ENCODE measurements at places on chromosomes 4 and X. TPM values are rescaled to one million over a fixed set of nuclear protein-coding genes. Genes with fewer than 3 reads are reported as not detected.

DNA sequence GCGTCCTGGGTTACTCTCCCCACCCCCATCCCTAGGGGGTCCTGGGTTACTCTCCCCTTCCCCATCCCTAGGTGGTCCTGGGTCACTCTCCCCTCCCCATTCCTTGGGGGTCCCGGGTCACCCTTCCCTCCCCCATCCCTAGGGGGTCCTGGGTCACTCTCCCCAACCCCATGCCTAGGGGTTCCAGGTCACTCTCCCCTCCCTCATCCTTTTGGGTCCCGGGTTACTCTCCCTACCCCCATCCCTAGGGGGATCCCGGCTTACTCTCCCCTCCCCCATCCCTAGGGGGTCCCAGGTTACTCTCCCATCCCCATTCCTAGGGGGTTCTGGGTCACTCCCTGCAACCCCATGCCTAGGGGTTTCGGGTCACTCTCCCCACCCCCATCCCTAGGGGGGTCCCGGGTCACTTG, 1.5 kb downstream of the ASMTL start:
- peak overlapping the region; percentile 81 for H3K4me3 ChIP-seq
- no peak overlapping the region for H3K27ac ChIP-seq
- peak; percentile 52 for DNase-seq
- no peaks in the 10 kb centered on the region for H3K36me3 ChIP-seq
- no peaks in the 10 kb centered on the region for H3K27me3 ChIP-seq

Gene ADGRL3
- total RNA-seq, result 6.5 TPM

GRCh38 chrX:48737940-48738339, 23.6 kb upstream of the GLOD5 start:
- DNase-seq, result no peak
- H3K36me3 ChIP-seq, result no peaks in the 10 kb centered on the region
- H3K4me1 ChIP-seq, result peaks cover 6% of the 10 kb centered on the region
- H3K27ac ChIP-seq, result peak overlapping the region; percentile 94
- no peaks in the 10 kb centered on the region for H3K27me3 ChIP-seq

DNA sequence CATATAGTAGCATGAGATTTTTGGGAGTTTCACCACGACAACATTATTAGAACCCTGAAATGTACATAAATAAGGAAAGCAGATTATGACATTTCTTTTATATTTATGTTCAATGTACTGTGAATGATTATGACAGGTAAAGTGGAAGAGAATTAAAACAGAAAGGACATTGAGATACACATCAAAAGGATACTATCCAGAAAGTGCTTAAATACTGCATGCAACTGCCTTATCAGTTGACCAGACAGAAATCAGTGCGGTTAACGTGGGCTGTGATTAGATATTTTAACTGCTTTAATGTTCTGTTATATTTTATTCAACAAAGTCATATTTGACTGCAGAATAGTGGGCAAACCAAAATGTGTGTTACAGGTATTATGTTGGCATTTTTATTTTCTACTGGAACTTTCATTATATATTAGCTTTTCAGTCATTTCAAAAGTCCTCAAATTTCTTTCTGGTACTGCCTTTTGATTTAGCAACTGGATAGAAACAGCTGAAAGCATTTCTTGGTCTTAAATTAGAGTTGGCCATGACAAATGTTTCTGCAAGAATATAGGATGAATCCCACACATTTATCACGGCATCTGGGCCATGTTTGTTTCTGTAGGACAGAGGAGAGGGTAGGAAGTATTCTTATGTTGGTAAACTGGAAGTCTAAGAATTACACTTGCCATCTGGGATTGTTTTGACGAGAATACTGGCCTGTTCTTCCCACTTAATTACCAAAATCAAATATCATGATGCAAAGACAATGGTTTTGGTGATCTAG, 255.2 kb downstream of the SLC39A8 start:
- H3K27me3 ChIP-seq, result no peaks in the 10 kb centered on the region
- H3K4me1 ChIP-seq, result no peaks in the 10 kb centered on the region
- no peak overlapping the region for H3K4me3 ChIP-seq
- DNase-seq, result no peak
- H3K27ac ChIP-seq, result no peak overlapping the region

Gene INPP4B
- 12.4 TPM for total RNA-seq

DNA sequence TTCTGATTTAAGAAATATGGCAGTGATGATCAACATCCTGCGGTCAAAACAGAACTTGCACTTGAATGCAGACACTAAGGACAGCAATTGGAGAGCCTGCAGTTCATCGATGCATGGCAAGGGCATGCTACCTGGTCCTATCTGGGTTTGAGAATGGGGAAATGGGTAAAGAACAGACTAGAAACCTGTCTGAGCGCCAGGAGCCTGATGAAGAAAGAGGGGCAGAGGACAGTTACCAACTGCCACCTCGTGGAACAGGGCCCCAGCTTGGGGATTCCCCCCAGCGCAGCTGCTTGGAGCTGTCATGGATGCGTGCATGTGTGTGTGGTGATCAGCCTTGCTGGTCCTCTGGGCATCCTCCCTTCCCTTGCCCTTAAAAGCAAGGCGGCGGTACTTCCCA, 30.2 kb upstream of the NKRF start:
- no peaks in the 10 kb centered on the region for H3K4me1 ChIP-seq
- no peaks in the 10 kb centered on the region for H3K36me3 ChIP-seq
- DNase-seq, result no peak
- H3K4me3 ChIP-seq, result no peak overlapping the region
- no peaks in the 10 kb centered on the region for H3K27me3 ChIP-seq
- H3K27ac ChIP-seq, result no peak overlapping the region

DNA sequence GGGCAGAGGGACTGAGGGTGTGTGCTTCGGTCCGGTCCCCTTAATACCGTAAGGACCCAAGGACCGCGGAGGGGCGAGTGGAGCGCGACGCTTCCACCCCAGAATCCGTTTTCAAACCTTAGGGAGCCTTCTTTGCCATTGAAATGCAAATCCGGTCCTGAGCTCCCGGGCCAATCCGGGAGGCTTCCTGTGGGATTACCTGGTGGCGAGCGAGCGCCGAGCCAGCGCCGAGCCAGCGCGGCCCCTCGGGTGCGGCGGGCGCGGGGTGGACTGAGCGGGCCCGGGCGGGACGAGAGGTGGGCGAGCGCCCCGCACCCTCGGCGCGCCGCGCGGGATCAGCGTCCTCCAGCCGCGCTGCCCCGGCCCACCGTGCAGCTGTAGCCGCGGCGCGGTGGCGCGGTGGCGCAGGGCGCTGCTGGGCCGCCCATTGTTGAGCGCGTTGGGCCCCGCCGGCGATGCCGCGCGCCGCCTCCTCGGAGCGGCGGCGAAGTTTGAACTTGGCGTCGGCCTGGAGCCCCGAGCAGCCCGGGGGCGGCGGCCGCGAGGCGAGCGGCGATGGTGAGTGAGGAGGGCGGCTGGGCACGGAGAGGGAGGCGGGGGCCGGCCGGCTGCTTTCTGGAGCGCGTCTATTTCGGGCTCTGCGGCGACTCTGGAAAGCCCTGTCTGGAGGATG, 208.7 kb downstream of the SOWAHB start:
- H3K36me3 ChIP-seq, result no peaks in the 10 kb centered on the region
- H3K4me3 ChIP-seq, result peak overlapping the region; percentile 65
- peaks cover 25% of the 10 kb centered on the region for H3K4me1 ChIP-seq
- peak overlapping the region; percentile 66 for H3K27ac ChIP-seq
- no peak for DNase-seq

- DNase-seq, result no peak
- no peaks in the 10 kb centered on the region for H3K36me3 ChIP-seq
- no peaks in the 10 kb centered on the region for H3K4me1 ChIP-seq
- H3K4me3 ChIP-seq, result no peak overlapping the region
- H3K27ac ChIP-seq, result no peak overlapping the region
Observed at GRCh38 chrX:123830309-123830708, 29.5 kb upstream of the XIAP start.

GRCh38 chr4:185729391-185729804, 82.6 kb downstream of the SORBS2 start:
- DNase-seq, result no peak
- H3K4me1 ChIP-seq, result peaks cover 28% of the 10 kb centered on the region
- H3K27ac ChIP-seq, result no peak overlapping the region
- no peaks in the 10 kb centered on the region for H3K36me3 ChIP-seq
- H3K4me3 ChIP-seq, result no peak overlapping the region

- H3K27me3 ChIP-seq, result no peaks in the 10 kb centered on the region
- DNase-seq, result no peak
- no peak overlapping the region for H3K27ac ChIP-seq
- H3K4me3 ChIP-seq, result no peak overlapping the region
Observed at GRCh38 chrX:150257353-150258175, 105.6 kb upstream of the MAMLD1 start.

DNA sequence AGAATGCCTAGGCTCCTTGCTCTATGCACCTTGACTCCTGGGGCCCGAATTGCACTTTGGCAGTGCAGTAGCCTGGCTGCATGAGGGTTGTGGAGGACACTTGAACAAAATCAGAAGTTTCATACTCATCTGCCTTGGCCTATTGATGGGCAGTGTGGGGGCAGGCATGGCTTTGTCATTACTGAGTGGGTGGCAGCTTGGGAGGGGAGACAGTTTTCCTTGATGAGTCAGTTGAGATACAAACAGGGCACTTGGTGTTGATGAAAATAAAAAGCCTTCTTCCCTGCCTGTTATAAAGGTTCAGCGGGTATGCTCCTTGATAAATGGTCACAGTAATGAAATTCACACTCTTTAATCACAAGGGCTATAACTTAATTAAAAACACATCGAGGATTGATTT, 126.8 kb upstream of the MAMLD1 start:
- no peaks in the 10 kb centered on the region for H3K4me1 ChIP-seq
- no peaks in the 10 kb centered on the region for H3K36me3 ChIP-seq
- no peak overlapping the region for H3K27ac ChIP-seq
- DNase-seq, result no peak

DNA sequence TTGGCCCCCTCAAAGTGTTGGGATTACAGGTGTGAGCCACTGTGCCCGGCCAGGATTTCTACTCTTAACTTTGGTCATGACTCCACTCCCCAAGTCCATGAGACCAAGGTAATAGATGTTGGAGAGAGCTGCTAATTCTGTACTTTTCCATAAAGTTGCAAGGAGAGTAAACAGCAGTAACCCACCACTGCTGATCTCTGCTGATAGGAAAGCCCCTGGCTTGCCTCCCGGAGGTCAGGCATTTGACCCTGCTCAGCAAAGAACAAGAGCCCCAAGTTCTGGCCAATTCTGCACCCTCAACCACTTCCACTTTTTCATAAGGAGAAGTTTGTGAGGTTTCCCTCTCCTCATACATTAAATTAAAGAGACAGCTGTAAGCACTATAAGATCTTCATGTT, 143.0 kb downstream of the RASL11B start:
- H3K27me3 ChIP-seq, result no peaks in the 10 kb centered on the region
- no peak overlapping the region for H3K27ac ChIP-seq
- peaks cover 3% of the 10 kb centered on the region for H3K4me1 ChIP-seq
- DNase-seq, result no peak
- no peak overlapping the region for H3K4me3 ChIP-seq
- no peaks in the 10 kb centered on the region for H3K36me3 ChIP-seq

Gene ZNF157
- total RNA-seq, result 0.18 TPM

Gene NSUN7
- total RNA-seq, result 1.3 TPM

- H3K4me1 ChIP-seq, result no peaks in the 10 kb centered on the region
- H3K4me3 ChIP-seq, result no peak overlapping the region
- no peak for DNase-seq
Observed at GRCh38 chrX:69303231-69303630, 138.0 kb upstream of the PJA1 start.

- no peaks in the 10 kb centered on the region for H3K27me3 ChIP-seq
- no peak overlapping the region for H3K4me3 ChIP-seq
- H3K4me1 ChIP-seq, result no peaks in the 10 kb centered on the region
- DNase-seq, result no peak
- no peaks in the 10 kb centered on the region for H3K36me3 ChIP-seq
- no peak overlapping the region for H3K27ac ChIP-seq
Observed at GRCh38 chrX:103418811-103419340, 42.5 kb downstream of the BEX3 start.

Gene RPL39
- total RNA-seq, result 3,676 TPM

Gene TAF9B
- 9.3 TPM for total RNA-seq

Gene NAP1L2
- 4.8 TPM for total RNA-seq

Gene CENPE
- total RNA-seq, result 2.3 TPM

- H3K4me1 ChIP-seq, result no peaks in the 10 kb centered on the region
- H3K27ac ChIP-seq, result no peak overlapping the region
- no peak for DNase-seq
- no peak overlapping the region for H3K4me3 ChIP-seq
Observed at GRCh38 chr4:94349193-94349592, 6.6 kb upstream of the HPGDS start.

Gene FAM241A
- total RNA-seq, result 3.3 TPM

- no peaks in the 10 kb centered on the region for H3K4me1 ChIP-seq
- H3K27ac ChIP-seq, result no peak overlapping the region
- H3K27me3 ChIP-seq, result peaks cover 15% of the 10 kb centered on the region
- H3K4me3 ChIP-seq, result no peak overlapping the region
Observed at GRCh38 chr4:6207602-6208001, 7.3 kb upstream of the JAKMIP1 start.

Gene RENBP
- 1.7 TPM for total RNA-seq

DNA sequence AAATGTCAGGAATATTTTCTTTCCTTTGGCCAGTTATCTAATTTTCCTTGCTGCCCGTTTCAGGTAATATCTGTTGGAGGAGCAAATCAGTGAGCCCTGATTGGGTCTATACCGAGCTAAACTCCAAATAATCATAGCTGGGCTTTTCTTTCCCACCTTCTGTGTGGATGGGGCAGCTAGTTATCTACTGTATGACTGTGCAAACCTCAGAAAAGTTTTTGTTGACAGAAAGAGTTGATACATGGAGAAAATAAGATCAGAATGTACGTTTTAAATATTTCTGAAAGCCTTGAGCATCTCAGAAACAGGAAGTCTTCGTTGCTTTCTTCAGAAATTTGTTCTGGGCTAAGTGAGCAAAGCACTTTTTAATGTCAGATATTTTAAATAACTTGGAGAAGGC, 6.2 kb upstream of the CXCL5 start:
- no peak for DNase-seq
- no peak overlapping the region for H3K4me3 ChIP-seq
- H3K4me1 ChIP-seq, result peaks cover 3% of the 10 kb centered on the region
- no peak overlapping the region for H3K27ac ChIP-seq
- no peaks in the 10 kb centered on the region for H3K36me3 ChIP-seq

- no peaks in the 10 kb centered on the region for H3K36me3 ChIP-seq
- no peak for DNase-seq
- H3K27me3 ChIP-seq, result no peaks in the 10 kb centered on the region
- no peak overlapping the region for H3K4me3 ChIP-seq
- peaks cover 35% of the 10 kb centered on the region for H3K4me1 ChIP-seq
Observed at GRCh38 chr4:76718021-76718420, 179.9 kb downstream of the SOWAHB start.

Data from suprapubic skin (tissue), 4 donors.